Stimulated activated naive CD4-positive, alpha-beta T cell treated with Interleukin-2 at 50 U/mL for 16 hours (primary cell): ENCODE measurements at places on chromosomes 3 and 15.

DNA sequence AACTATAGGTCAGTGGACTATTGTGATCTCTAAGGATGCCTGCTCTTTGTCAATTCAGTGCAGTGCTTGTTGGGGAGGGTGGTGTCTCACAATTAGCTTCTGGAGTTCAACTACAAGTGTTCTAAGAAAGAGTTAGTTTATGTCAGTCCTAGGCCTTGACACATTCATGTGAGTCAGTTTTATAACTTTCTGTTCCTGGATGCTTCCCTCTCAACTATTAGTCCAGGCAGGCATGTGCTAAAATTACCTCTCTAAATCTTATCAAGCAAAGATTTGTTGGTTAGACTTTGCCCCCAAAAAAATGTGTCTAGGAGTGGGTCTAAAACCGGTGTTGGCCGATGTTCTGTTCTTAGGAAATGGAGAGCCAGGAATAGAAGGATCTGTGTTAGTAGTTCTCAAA, 378.3 kb downstream of the IL5RA start:
- DNase-seq: no peak

DNA sequence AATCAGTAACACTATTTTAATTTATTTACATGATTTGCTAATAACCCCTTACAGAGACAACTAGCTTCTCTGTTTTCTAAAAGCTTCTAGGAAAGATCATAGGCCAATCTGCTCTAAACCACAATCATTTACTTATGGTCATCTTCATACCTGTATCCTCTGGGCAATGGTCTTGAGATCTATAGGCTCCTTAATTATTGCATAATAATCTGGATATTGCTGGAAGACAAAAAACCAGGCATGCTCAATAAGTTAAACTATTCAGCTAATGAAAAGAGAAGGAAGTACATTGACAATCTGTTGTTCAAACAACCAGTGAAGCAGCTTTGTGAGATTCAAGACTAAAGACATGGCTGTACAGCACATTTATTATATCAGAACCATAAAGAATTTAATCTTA, 34.1 kb downstream of the PBRM1 start:
- DNase-seq: no peak

DNA sequence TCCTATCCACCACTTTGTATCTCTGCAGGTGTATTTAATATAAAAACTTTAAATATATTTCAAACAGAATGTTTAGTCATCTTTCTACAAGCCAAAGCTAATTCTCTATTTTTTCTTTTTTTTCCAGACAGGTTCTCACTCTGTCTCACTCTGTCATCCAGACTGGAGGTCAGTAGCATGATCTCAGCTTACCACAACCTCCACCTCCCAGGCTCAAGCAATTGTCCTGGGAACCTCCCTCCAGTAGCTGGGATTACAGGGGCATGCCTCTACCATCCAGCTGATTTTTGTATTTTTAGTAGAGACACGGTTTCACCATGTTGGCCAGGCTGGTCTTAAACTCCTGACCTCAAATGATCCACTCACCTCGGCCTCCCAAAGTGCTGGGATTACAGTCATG, 202.6 kb downstream of the VGLL3 start:
- no peak for DNase-seq

DNA sequence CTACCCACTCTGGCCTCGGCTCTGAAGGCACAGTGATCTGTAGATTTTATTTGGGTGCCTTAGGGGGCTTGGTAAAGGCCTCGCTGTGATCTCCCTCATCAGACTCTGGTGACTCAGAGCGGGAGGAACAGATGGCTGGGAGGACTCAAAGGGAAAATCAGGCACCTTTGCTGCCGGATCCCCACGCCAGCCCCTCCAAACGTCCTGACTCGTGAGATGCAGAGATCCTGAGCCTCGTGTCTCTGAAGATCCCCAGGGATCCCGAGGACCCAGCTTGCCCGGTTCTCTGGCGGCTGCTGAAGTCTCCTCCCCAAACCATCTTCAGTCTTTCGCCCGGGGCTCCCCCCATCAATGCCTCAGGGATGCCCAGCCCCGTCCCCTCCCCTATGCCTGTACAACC, 32.8 kb downstream of the MUC20 start:
- no peak for DNase-seq

DNA sequence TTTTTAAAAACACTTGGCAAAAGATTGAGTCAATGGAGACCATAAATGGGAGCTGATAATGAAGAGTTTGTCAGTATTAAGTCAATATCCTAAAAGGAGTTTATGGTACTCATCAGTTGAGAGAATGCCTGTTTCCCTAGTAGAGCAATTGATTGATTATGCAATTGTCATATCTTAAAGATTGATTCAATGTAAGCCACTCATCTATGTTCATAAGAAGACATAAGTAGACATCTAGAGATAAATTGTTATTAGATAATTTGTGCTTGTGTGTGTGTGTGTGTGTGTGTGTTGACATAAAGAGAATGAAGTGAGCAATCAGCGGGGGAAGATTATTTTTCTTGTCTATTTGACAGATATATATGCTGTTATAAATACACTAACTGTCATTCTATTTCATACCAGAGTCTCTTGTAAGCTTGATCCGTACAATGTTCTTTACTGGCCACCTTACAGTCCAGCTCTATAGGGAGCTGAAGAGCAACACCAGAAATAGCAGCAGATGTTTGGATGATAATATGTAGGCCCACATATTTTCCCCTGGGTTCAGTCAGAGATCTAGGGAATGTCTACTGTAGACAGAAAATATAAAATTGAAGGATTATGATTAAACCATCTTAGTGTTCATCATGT, 848.6 kb upstream of the EPHA6 start:
- no peak for DNase-seq

DNA sequence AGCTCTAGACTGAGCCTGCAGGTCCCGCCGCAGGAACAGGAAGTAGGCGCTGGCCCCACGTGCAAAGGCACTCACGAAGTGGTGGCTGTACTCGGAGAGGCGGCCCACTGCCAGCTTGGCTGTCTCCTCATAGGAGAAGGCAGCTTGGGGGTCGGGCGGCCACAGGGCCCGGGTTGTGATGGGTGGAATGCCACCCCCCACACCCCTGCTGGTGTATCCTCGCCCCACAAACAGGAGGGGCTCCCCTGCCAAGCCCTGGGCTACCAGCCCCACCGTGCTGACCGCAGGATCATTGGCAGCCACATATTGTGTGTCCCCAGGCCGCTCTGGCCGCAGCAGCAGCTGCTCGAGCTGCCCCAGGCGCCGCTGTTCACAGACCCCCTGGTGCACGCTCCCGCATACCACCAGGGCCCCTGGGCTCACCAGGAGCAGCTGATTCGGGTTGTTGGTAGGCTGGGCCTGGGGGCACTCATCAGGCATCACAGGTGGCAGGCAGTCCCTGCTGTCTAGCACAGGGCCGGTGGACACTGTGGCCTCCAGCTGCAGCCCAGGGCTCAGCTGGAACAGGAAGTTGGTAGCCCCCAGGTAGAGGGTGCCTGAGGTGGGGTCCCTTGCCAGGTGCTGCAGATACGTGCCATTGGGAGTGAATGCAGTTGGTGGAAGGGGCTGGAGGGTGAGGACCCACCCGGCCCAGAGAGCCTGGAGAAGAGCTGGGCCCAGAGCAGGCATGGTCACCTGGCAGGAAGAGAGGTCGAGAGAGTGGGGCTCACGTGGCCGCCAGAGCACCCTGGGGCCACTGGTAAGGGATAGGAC, 5.8 kb downstream of the PLXNB1 start:
- no peak for DNase-seq

- DNase-seq: no peak
Observed at GRCh38 chr3:4645468-4645867, 152.3 kb downstream of the ITPR1 start.

GRCh38 chr3:187979564-187979963, 174.4 kb upstream of the LPP start:
- no peak for DNase-seq

GRCh38 chr15:25812073-25812472, 51.1 kb downstream of the ATP10A start:
- no peak for DNase-seq
